ENCODE measurements at places on chromosomes 6 and 20. TPM values are rescaled to one million over a fixed set of nuclear protein-coding genes. Genes with fewer than 3 reads are reported as not detected.

Gene GRM1
- total RNA-seq: not detected

Gene DEFB128
- total RNA-seq: not detected

Gene PPP1R18
- total RNA-seq: 44.0 TPM

Gene TPBG
- 23.5 TPM for total RNA-seq

Gene ADGRF5
- 10.1 TPM for total RNA-seq

Gene ORC3
- 15.9 TPM for total RNA-seq

Gene SIGLEC1
- total RNA-seq: 8.2 TPM

Gene RAB23
- 38.7 TPM for total RNA-seq

Gene TP53INP2
- 59.1 TPM for total RNA-seq

Gene BMP7
- 1.2 TPM for total RNA-seq

Gene NRN1
- 6.4 TPM for total RNA-seq

Gene ZC3H12D
- 1.6 TPM for total RNA-seq

Gene ZC2HC1B
- not detected for total RNA-seq

Gene TGM2
- total RNA-seq: 389 TPM

Gene IL17F
- total RNA-seq: not detected

Gene MAVS
- total RNA-seq: 44.9 TPM

Gene RSPO3
- total RNA-seq: 3.4 TPM

Gene DACT2
- total RNA-seq: 3.2 TPM

Gene TLDC2
- 9.7 TPM for total RNA-seq

Gene TCF21
- 10.9 TPM for total RNA-seq

Gene CFB
- total RNA-seq: 476 TPM

Gene RAB32
- total RNA-seq: 31.1 TPM

Gene RBPJL
- 0.26 TPM for total RNA-seq

Gene SLC22A2
- 1.4 TPM for total RNA-seq

Gene HLA-DQB1
- total RNA-seq: 23.2 TPM

Gene COL12A1
- total RNA-seq: 46.8 TPM

Gene ADAM33
- 67.3 TPM for total RNA-seq

Gene PCED1A
- total RNA-seq: 48.8 TPM

Gene ZNF76
- 38.3 TPM for total RNA-seq

Gene C6orf15
- not detected for total RNA-seq

Gene SLC16A10
- 2.2 TPM for total RNA-seq

Gene TMEM74B
- total RNA-seq: 2.0 TPM

Gene LY6G6D
- not detected for total RNA-seq

Gene PRL
- total RNA-seq: not detected

Gene CPXM1
- 6.8 TPM for total RNA-seq

Gene TMEM242
- 13.1 TPM for total RNA-seq

Gene BHLHE23
- not detected for total RNA-seq

Gene CAPN11
- 0.95 TPM for total RNA-seq

Gene CD93
- total RNA-seq: 38.4 TPM

All from mucosa of gallbladder (tissue), 1 donor.